ENCODE measurements at places on chromosomes 3 and 15. TPM values are rescaled to one million over a fixed set of nuclear protein-coding genes. Genes with fewer than 3 reads are reported as not detected.
A peak's percentile ranks its signal among the peaks of the same experiment; 100 is the strongest.

The GOLGA6B gene
- polyA plus RNA-seq = not detected

DNA sequence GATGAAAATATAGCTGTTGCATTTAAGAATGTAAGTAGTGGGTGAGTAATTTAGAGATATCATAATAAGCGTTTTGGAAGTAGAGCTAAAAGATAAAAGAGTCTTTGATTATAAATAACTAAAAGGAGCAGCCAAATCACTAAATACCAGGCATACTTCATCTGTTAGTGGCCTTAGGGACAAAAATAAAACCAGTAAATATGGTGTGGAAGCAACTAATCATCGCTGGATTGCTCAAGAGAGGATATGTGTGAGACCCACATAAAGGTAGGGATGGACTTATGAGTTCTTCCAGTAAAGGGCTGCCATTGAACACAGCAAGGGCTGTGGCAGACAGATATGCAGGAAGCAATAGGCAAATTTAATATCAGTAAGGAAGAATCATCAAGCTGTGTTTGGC is 356.2 kb downstream of the CNTN4 start:
- no peak for DNase-seq

DNA sequence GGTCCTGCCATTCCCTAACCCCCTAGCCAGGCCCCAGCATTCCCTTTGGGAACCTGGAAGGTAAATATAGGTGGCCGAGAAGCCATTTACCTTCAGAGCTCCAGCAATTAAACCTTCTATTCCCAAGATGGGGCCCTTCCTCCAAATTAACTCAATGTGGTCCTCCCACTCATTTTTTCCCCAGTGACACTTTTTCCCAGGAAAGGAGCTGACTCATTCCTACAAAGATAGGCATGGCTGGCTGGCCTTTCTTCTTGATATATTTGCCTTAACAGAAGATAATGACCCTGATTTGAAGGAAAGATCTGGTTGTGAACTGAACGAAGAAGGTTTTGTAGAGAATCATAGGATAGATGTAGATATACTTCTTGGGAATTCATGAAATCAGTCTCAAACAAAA is 279.0 kb upstream of the VEPH1 start:
- no peak for DNase-seq

DNA sequence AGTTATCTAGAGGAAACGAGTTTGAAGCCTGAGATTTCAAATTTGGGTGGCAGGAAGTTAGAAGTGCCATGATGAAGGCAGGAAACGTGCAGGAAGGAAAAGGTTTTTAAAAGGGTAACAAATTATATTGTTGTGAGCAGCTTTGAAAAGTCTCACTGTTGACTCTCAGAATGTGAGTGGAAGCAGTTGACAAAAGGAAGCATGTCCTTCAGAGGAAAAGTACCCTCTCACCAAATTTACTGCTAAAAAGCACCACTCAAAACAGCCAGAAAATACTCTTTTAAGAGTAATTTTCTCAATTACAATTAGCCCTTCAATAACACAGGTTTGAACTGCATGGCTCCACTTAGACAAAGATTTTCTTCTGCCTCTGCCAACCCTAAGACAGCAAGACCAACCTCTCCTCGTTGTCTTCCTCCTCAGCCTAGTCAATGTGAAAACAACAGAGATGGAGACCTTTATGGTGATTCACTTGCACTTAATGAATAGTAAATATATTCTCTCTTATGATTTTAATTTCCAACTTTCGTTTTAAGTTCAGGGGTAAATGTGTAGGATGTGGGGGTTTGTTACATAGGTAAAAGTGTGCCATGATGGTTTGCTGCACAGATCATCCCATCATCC is 117.1 kb upstream of the LIPC start:
- DNase-seq = no peak

The FAM227B gene
- polyA plus RNA-seq = 0.49 TPM

GRCh38 chr3:184741798-184742675 is 30.2 kb upstream of the MAGEF1 start:
- DNase-seq = peak; percentile 31

DNA sequence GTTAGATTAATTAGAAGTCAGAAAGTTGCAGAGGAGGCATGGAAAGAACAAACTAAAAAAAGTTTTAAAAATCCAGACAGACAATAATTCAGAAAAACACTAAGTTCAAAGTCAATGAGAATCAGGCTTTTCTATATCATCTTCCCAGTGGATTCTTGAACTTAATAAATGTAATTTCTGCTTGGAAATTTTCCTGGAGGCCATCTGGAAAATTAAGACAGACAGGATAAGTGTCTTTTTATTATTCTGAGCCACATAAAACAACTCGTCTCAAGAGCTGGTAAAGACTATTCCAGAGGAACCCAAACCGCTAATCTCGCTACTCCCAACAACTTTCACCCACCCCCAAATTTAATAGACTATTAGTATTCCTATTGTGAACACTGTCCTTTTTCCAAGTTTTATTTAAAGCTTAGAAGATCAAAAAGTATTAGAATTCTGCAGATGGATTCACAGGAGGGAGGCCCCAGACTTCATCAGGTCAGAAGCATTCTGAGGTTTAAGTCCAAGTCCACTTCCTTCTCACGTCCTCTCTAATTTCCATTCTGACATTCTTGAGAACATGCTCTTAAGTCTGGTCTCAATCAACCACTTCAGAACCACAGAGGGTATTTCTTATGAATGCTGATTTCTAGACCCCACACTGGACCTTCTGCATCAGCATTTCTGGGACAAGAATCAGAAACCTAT is 61.3 kb downstream of the ERC2 start:
- no peak for DNase-seq

The CHRNA7 gene
- 2.6 TPM for polyA plus RNA-seq

The CADM2 gene
- not detected for polyA plus RNA-seq

The LRRC31 gene
- not detected for polyA plus RNA-seq

DNA sequence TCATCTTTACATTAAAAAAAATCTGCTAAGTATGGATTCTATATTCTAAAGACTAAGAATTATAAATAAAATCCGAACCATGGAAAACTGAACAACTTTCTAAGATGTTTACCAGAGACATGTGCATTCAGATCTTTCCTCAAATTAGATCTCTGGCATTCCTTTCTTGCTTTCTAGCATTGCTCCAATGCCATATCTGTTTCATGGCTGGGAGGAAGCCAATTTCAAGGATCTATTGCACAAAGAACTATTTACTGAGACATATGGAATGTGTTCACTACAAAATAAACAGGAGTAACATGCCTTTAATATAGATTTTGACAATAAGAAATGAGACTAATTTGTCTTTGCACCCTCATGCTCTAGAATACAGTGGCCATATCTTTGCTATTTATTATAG is 45.1 kb upstream of the NANOGP8 start:
- DNase-seq = no peak

GRCh38 chr3:97958396-97958795 is 13.8 kb downstream of the RIOX2 start:
- no peak for DNase-seq

DNA sequence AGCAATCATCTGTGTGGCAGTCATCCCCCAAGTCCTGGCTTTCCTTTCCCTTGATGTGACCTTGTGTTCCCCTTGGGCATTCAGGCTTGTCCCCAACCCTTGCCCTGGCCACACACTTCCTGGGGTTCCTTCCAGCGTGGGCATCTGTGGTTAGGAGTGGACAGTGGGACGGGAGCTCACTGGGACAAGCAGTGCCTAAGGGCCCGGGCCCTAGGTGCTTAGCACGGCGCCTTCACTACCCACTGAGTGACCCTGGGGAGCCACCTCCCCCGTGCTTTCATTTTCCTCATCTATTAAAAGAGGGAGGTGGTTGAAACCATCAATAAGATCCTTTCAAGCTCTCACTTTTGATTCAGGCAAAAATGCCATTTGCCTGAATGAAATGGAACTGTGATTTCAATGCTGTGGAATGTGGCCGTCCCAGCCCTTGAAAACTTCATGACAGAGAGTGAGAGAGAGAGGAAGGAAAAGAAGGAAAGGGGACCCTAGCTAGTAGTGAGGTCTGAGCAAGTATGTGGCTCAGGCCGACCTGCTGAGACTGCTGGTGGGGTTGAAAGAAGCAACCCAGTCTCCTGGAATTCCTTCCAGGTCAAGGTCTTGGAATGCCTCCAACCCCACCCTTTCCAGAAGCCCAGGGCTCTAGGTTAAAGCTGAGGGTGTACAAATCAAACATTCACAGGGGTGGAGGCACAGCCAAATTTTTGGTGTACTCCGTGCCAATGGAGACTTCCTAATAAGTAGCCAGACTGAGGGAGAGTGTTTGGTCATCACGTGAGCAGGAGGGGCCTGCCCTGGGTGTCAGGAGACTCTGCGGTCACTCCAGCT is 302.9 kb downstream of the TLE3 start:
- no peak for DNase-seq

The MSL2 gene
- polyA plus RNA-seq = 15.9 TPM

The SNX33 gene
- 2.4 TPM for polyA plus RNA-seq

DNA sequence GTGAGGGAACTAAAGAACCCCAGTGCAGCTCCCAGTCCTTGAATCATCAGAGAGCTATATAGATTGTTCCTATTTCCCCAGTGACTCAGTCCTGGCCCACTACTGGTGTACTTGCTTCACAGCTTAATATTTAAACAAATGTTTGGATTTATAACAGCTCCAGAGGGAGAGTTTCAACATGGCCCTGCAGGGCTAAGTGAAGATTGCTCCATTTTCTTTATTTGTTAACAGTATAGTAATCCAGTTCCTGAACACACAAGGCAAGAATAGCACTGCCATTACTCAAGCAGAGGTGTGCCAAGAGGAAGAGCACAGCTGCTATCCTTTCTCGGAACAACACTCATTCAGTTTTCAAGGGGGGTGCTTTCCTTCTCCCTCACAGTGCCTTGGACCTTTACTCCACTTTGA is 6.5 kb downstream of the SQOR start:
- peak; percentile 90 for DNase-seq

The TRIM59 gene
- 4.2 TPM for polyA plus RNA-seq

The CDHR4 gene
- polyA plus RNA-seq = not detected

The FBXW12 gene
- polyA plus RNA-seq = not detected

DNA sequence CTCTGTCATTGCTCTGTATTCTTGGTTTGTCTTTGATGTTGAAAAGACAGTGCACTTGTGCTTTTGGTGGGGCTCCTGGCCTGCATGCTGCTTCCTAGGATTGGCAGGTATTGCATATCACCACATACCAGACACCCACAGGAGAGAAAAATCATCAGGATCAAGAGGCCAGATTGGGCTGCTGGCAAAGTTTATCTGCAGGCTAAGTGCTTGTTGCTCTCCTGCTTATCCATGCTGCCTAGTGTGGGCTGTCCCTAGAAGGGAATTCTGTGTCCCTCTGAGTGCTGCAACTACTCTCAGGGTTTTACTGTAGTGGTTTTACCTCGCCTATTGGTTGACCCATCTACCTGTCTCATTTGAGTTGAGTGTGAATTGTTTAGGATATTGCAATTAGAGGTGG is 833 bp upstream of the SLC22A13 start:
- DNase-seq = no peak

DNA sequence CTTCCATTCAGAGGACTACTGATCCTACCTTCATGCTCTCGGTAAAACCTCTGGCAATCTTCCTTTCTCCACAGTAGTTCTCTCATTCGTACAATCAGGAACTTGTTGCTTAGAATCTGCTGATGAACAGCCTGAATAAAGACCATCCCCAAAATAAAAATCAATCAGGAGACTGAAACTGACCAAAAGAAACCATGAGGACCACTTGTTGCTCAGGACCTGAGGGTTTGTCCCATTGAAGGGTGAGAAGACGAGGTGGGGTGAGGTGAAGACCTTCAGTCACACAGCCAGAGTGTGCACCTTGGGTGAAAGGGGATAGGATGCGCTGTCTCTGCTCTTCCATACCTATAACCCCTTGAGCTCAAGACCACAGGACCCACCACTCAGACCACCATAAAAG is 36.8 kb downstream of the SPINK8 start:
- no peak for DNase-seq

The CLDN11 gene
- 0.11 TPM for polyA plus RNA-seq

The LRRC15 gene
- polyA plus RNA-seq = not detected

The ASB14 gene
- not detected for polyA plus RNA-seq

DNA sequence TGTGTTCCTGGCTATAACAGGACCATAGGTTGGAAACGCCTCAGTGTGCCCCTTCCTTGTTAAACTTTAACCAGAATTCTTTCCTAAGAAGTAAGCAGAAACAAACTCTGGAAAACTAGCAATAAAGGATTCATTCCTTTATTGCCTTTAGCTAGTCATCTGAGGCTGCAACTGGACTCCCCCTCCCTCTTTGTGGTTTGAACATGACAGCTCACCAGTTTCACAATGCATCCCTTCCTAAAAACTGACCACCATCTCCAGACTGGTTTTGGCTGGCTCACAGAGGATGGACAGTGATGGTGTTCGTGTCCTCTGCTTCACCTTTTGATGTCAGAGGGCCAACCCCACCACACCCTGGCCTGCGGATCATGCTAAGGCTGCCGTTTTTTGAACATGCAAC is 27.9 kb upstream of the TGFBR2 start:
- peak; percentile 94 for DNase-seq

DNA sequence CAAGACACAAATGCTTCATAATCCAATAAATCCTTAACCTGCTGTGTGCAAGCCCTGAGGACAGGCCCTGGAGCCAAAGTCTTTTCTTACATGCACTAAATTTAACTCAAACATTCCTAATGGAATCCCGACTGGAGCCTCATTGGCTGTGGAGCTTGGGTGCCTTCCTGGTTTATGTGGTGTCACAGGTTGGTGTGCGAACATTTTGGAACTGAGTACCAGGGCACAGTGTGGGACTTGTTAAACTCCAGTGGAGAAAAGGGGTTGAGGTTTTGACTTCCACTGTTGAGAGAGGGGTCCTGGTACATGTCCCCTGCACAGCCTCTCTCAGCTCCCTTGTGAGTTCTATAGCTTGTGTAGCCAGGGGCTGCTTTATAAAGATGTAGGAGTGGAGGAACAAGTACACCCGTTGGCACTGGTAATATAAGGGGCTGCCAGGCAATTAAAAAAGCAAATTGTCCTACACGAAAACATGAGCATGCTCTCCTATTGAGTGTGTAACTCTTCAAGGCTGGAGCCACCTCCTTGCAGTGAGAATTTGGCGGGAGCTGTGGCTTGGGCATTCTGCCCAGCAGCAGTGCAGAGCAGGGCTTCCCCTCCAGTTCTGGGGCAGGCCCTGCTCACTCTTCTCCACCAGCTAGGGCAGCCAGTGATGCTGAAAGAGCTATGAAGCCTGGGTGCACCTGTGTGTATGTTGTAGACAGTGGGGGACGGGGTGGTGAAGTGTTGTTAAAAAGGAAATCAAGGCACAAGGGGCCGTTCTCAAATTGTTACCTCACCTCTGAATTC is 218.1 kb downstream of the CLSTN2 start:
- no peak for DNase-seq

DNA sequence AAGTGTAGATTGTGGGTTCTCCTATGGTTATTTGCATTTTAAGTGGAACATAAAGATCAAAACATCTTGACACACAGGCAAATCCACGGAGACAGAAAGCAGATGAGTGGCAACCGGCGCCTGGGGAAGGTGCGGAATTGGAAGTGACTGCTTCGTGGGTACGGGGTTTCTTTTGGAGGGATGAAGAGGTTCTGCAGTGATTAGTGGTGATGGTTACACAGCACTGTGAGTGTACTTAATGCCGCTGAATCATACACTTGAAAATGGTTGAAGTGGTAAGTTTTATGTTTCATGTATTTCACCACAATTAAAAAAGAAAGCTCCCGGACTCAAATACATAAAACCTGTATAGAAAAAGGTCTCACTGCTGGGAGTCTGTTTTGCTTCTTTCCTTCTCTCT is 18.5 kb upstream of the VPS33B start:
- DNase-seq = no peak

Measured in CD14-positive monocyte (primary cell).